ENCODE measurements at places on chromosomes 2 and 18.

GRCh38 chr2:228938629-228939028, 332.5 kb downstream of the PID1 start:
- H3K4me3 ChIP-seq, result no peak overlapping the region
- H3K4me1 ChIP-seq, result no peaks in the 10 kb centered on the region
- no peak overlapping the region for H3K27ac ChIP-seq
- no peaks in the 10 kb centered on the region for H3K36me3 ChIP-seq

- peaks cover 2% of the 10 kb centered on the region for H3K4me1 ChIP-seq
- no peak overlapping the region for H3K27ac ChIP-seq
- H3K36me3 ChIP-seq, result peaks cover 6% of the 10 kb centered on the region
- no peaks in the 10 kb centered on the region for H3K27me3 ChIP-seq
- no peak for DNase-seq
These were observed 69.8 kb upstream of the GALNT3 start for GRCh38 chr2:165863810-165864261.

GRCh38 chr2:128774320-128775216, 455.9 kb upstream of the HS6ST1 start:
- no peak overlapping the region for H3K27ac ChIP-seq
- no peaks in the 10 kb centered on the region for H3K4me1 ChIP-seq
- DNase-seq, result no peak
- H3K4me3 ChIP-seq, result no peak overlapping the region

DNA sequence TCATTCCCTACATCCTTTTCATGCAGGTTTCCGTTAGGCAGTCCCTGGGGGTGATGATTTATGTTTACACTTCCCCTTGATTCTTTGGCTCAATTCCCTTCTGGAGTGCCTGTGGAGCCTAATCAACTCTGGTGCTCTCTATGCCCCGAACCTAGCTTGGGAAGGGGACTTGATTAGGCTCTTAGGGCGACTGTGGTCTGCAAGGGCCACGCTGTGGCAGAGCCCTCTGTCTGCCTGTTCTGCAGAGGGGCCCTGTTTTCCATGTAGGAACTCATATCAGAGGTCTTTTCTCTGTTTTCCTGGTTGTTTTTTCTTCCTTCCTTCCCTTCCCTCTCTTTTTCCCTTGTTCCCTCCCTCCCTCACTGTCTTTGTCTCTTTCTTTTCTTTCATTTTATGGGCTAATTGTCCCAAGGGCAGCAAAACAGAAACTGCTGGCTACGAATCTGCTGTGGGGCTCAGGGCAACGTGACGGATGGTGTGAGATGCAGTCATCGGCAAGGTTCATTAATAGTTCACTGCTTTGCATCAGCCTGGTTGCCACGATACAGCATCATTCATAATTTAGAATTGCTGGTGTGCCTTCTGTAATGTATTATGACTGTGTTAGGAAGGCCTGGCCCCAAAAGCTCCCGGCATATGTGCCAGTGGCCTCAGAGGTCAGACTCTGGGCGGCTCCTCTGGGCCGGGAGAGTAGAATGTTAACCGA, 134.5 kb downstream of the NAPG start:
- H3K4me1 ChIP-seq, result no peaks in the 10 kb centered on the region
- no peaks in the 10 kb centered on the region for H3K36me3 ChIP-seq
- no peak overlapping the region for H3K27ac ChIP-seq
- H3K27me3 ChIP-seq, result peaks cover 25% of the 10 kb centered on the region
